ENCODE measurements at places on chromosomes 3 and 15. TPM values are rescaled to one million over a fixed set of nuclear protein-coding genes. Genes with fewer than 3 reads are reported as not detected.

GRCh38 chr3:38545983-38546382 lies 49.8 kb downstream of the EXOG start:
- no peak for DNase-seq

DNA sequence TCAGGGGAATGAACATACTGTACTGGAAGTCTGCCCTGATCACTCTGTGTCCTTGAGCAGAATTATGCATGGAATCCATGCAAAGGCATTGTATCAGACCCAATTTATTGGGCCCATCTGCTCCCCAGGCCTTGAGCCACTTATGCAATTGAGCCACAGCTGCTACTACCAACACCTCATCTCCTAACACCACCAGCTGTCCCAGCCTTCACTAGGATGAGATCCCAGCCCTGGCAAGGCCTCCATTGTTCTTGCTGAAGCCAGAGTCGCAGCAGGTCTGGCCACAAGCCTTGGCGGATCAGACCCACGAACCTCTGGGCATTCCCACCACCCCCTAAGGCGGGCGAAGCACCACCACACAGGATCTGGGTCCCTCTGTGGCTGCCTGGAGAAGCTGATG lies 9.2 kb upstream of the NME9 start:
- DNase-seq: no peak

- DNase-seq: no peak
These were observed 14.5 kb downstream of the TMEM41A start for GRCh38 chr3:185484296-185484695.

DNA sequence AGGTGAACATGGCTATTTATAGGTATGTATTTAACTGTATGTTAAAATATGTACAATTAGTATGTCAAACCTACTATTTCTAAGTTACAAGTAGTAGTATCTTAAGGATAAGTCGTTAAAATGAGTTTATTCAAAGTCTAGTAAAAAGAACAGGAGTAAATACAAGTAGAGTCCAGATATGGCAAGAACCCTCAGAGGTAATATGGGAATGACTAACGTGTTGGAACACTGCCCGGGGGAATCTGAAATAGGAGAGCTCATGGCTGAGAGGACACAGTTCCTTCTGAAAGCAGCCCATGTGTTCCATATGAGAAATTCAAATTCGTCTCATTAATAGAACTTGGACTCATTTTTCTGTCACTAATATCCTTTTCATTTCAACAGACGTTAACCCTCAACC lies 158.8 kb downstream of the CLSTN2 start:
- peak; percentile 46 for DNase-seq

DNA sequence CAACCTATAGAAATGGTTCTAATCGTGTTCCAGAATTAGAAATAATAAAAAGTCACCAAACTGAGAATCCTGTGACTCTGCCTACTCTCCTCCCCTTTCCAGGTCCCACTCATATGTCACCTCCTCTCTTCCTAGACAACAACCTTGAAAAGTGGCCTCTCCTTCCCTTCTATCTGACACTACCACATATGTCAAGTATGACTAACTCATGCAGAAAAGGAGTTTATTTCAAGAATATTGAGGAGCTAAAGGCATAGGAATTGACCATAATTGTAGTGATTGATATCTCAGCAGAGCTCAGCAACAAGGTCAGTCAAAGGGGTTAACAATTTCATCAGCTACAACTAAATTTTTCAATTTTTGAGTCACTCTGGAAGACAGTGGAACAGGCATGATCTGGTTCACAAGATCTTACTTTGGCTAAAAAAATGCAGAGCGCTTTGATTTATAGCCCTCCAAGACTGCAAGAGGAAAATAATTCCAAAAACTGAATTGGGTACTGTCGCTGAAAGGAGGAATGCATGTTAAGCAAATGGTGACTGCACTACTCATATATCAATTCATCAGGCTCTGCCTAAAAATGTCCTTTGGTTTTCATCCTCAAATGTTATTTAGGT lies 160.6 kb upstream of the ARHGEF26 start:
- no peak for DNase-seq

DNA sequence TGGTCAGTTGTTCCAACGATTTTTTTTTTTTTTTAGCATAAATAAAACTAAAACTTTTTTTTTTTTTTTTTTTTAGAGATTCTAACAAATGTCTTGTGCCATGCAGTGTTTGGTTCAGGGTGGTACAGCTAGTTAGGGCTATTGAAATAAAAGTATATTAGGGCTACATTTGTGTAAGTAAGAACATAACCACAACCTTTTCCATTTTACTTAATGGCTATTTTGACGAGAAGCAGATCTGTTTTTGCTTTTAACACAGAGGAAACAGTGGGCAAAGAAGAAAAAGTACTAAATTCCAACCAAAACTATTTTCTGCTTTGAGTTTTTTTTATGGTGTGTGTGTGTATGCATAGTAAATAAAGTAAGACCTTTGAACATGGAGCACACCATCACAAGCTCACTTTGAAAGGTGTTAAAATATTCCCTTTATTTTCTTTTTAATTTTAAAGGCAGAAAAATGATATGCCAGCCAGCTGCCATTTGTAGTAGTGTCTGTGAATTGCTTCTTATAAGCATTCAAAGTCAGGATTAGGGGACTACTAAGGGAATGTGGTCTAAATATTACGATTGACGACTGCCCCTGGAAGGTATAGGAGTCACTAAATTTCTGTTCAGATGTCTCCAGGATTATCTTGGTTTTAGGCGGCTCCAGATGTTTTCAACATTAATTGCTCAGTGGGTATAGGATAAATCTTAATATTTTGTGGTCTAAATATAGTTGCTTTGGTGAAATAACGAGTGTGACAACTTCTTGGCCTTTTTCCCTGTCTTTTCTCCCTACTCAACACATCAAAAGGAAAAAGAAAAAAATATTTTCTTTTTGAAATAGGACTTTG lies 3.1 kb downstream of the RARB start:
- no peak for DNase-seq

DNA sequence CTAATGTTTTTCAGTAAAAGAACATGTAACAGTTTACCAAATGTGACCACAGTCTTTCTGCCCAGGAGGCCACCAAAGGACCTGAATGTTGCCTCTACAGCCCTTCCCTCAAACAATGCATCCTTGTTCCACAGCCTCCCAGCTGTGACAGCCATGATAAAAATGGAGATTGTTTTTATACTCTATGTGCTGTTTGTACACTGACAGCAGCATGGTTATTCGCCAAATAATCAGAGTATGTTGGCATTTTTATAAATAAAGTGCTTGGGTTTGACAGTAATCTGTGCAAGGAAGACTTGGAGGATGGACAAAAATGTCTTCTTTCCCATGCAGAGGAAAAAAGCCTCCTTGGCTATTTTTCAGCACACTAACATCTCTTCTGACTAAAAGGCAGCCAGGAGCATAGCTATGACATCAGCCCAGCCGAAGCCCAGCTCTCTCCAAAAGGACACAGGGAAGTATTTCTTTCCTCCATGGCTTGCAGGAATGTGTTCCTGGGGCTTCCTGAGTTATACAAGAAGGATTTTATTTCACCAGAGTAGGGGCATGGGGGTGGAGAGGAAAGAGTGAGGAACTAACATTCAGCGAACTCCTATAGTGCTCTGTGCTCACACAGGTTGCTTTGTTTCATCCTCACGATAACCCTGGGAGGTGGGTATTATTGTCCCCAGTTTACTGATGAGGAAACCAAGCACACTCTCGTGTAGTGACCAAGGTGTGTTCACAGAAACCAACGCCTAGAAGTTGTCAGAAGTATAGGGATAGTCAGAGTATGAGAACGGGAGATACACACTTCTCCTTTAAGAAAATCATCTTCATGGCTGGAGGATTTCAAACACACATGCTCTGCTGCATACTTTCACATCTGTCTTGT lies 339.7 kb downstream of the MECOM start:
- peak; percentile 47 for DNase-seq

- DNase-seq: no peak
These were observed 631.8 kb upstream of the GRM7 start for GRCh38 chr3:6228958-6229683.

- DNase-seq: no peak
These were observed 23.1 kb downstream of the SYN2 start for GRCh38 chr3:12027184-12027846.

DNA sequence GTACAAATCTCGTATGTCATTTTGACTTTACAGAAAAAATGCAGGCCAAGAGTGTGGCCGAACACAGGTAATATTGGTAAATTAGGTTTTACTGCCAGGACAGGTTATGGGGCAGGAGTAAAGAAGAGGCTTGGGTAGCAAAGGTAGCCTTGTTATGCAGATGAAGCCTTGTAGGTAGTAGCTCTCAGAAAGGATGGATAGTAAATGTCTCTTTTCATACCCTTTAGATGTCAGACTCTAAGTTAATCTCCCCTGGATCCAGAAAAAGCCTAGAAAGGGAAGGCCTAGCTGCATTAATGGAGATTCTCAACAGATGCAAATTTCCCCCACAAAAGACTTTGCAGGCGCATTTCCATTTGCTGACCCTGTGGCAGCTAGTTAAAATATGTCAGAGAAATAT lies 1445.1 kb upstream of the CADM2 start:
- DNase-seq: no peak

The CCR8 gene
- total RNA-seq: not detected

GRCh38 chr15:79032656-79033055 lies 57.9 kb downstream of the RASGRF1 start:
- no peak for DNase-seq

DNA sequence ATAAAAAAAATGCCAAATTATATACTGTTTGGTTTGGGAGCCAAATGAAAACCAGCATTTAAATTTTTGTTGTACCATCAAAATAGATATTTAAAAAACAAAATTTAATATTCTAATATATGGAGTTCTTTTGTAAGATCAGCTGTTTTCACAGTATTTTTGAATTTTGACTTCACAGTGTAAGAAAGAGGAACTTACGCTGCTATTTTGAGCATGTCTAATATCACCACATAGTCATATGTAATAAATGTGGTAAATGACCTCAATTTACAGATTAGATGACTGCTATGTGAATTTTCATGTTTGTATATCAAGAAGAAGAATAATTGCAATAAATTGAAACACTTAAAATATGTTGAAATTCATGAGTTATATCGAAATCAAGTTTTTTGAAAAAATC lies 189.6 kb downstream of the ARRDC4 start:
- DNase-seq: no peak

Data from Right ventricle myocardium superior (tissue), 1 donor.